ENCODE measurements at places on chromosomes 5 and 9.

DNA sequence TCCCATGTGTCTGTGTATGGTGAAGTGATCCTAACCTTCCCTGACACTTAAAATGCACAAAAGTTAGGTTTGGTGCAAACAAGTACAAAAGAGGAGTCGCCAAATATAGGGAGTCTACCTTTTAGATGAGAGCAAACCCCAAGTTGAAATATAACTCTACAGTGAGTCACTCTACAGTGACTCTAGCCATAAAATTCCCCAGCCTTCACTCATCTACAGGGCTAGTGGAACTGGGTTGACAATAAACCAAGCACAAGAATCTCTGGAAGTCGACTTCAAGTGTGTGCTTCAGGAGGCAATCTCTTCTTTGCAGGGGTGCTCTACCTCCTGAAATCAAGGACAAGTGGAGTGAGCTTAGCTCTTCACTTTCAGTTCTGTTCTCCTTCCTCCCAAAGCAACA is 3.3 kb downstream of the SHISAL2B start:
- DNase-seq, result no peak

GRCh38 chr5:51686622-51687021 is 303.4 kb downstream of the ISL1 start:
- no peak for DNase-seq

DNA sequence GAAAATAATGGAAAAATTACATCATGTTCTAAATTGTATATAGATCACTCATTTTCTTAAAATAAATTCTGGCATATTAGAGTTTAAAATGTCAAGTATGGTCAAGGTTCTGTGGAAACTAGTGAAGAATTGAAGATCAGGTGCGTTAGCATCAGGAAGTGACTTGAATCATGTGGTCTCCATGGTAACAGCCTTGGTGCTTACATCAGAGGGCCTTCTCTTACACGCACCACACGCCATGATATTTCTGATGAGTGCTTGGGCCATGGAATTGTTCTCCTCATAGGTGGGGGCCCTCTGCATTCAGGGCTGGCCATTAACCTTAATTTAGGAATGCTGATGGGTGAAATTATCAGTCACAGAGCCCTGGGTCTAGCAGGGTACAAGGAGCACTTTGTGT is 288.1 kb upstream of the EFNA5 start:
- no peak for DNase-seq

DNA sequence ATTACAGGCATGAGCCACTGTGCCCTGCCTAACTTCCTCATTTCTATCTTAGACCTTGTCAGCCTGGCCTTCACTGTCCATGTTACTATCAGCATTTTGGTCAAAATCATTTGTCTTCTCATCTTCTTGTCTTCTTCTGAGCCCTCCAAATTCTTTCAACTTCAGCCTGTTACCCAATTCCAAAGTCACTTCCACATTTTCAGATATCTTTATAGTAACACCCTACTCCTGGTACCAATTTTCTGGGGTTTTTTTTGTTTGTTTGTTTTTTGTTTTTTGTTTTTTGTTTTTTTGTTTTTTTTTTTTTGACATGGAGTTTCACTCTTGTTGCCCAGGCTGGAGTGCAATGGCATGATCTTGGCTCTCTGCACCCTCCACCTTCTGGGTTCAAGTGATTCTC is 90.3 kb upstream of the LARP1 start:
- DNase-seq, result no peak

- DNase-seq, result peak; percentile 80
Observed at GRCh38 chr9:76905791-76906646, at the start of gene PRUNE2. Gene PRUNE2 (minus strand): TSS chr9:76906114. CDS start chr9:76905963, 151 bp downstream.

- DNase-seq, result no peak
Observed at GRCh38 chr9:36153746-36154145, 15.4 kb upstream of the CCIN start.

- no peak for DNase-seq
Observed at GRCh38 chr5:158811921-158812320, 287.8 kb downstream of the EBF1 start.

All from renal cortex interstitium (tissue), 15 donors.